ENCODE measurements at places on chromosomes 13 and 19.

DNA sequence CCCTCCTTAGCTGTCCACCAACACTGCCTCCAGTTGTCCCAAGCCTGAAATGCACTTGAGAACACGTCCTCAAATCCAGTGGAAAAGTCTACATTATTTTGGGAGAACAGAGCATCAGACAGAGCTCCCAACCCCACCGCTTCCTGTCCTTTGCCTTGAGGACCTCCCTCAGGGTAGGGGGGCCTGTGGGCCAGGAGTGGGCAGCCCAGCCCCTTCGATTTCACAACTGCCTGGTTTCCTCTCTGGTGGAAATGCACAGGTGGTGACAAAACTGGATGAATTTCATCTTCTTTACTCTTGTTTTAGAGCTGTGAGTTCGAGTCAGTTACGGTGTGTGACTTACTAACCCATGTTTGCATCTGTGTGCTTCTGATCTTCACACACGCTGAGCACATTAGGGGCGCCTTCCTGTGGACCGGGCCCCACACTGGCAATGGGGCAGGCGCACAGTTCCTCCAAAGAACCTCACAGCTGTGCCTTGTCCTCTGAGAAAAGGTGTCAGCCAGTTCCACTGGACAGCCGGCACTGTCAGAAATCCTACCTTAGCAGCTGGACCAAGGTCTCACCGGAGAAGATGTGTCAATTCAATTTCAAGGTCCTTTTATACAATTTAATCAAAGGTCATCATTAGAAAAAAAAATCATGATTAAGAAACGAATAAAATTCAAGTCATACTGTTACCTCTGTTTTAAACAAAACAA lies 80.2 kb downstream of the IRS2 start:
- DNase-seq: no peak

DNA sequence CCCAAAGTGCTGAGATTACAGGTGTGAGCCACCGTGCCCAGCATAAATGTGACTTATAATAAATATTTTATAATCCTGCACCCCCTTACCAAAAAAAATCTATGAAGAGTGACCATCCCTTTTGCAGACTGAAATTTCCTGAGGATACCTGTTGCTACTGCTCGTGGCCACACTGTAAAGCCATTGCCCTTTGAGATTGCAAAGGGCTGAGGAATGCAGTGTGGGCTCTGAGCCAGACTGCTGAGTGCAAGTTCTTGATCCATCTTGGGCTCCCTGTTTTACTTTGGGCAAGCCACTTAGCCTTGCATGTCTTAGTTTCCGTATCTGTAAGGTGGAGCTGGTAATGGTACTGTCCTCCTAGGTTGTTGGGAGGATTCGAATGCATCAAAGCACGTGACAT lies 23.4 kb downstream of the SIPA1L3 start:
- DNase-seq: no peak

- no peak for DNase-seq
Observed at GRCh38 chr13:34056733-34057258, 238.8 kb downstream of the RFC3 start.

- peak; percentile 38 for DNase-seq
Observed at GRCh38 chr13:91406619-91407018, 8.2 kb downstream of the GPC5 start.

DNA sequence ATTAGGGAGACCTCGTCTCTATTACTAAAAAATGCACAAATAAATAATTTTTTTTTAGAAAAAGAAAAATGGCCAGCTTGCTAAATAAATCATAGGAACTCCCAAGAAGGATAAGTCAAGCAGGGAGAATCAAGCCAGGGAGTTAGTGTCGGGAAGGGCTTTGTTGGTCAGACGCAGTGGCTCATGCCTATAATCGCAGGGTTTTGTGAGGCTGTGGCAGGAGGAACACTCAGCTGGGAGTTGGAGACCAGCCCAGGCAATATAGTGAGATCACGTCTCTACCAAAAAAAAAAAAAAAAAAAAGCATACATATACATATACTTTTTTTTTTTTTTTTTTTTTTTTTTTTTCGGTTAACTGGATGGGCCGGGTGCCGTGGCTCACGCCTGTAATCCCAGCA lies 9.0 kb downstream of the NACC1 start:
- no peak for DNase-seq

DNA sequence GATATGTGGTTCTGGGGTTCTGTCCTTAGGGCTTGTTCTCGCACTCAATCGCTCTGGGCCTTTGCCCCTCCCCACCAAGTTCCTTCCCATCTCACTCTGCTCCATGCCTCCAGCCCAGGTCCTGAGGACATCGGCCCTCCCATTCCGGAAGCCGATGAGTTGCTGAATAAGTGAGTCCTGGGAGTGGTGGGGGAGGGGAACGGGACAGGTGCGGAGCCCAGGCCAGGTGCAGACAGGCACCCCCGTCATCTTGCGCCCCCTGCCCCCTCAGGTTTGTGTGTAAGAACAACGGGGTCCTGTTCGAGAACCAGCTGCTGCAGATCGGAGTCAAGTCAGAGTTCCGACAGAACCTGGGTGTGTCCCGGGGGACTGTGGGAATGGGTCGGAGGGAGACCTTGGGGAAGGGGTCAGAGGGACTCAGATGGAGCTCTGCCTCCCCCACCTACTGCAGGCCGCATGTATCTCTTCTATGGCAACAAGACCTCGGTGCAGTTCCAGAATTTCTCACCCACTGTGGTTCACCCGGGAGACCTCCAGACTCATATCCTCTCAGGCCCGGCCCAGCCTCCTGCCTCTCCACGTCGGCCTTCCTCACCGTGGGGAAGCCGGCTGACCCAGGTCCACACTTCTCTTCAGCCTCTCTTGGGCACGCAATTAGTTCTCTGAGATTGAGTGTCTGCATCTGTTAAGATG lies 10.1 kb downstream of the FUZ start:
- DNase-seq: no peak

DNA sequence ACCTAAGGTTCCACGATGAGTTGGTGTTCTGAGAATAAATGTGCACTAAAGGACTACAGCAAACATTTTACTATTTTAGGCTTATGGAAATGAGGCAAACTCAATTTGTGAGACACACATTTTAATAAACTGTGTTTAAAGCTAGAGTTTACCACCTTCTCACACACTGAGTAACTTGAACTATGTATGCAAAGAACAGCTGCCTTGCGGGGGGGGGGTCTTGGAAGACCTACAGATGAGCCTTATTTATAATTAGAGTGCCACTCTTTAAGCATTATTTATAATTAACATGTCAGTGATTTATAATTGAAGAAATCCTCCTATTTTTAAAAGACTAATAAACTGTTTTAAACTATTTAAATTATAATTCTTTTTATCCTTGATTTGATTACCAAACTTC lies 300.4 kb downstream of the DLEU7 start:
- no peak for DNase-seq

DNA sequence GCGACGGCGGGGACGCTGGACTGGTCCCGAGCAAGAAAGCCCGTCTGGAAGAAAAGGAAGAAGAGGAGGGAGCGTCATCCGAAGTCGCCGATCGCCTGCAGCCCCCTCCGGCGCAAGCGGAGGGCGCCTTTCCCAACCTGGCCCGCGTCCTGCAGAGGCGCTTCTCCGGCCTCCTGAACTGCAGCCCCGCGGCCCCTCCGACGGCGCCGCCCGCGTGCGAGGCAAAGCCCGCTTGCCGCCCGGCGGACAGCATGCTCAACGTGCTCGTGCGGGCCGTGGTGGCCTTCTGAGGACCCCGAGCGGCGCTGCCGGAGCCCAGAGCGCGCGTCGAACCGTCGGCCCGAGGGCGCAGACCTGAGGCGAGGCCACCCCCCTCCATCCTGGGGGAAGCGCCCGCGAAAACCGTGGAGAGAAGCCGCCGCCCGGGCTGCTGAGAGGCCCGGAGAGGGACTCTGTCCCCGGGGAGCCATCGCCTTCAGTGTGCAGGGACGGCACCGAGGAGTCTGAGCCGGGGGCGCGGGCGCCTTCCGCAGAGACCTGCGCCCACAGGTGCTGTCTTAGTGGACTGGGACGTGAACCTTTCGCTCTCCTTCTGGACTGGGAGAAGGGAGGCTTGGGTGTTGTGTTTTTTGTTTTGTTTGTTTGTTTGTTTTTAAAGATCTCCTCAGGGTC lies 3.5 kb downstream of the IER2 start:
- DNase-seq: no peak

- no peak for DNase-seq
Observed at GRCh38 chr13:54593504-54593903, 1564.9 kb downstream of the OLFM4 start.

GRCh38 chr13:51158880-51159518 lies 47.9 kb upstream of the C13orf42 start:
- no peak for DNase-seq

DNA sequence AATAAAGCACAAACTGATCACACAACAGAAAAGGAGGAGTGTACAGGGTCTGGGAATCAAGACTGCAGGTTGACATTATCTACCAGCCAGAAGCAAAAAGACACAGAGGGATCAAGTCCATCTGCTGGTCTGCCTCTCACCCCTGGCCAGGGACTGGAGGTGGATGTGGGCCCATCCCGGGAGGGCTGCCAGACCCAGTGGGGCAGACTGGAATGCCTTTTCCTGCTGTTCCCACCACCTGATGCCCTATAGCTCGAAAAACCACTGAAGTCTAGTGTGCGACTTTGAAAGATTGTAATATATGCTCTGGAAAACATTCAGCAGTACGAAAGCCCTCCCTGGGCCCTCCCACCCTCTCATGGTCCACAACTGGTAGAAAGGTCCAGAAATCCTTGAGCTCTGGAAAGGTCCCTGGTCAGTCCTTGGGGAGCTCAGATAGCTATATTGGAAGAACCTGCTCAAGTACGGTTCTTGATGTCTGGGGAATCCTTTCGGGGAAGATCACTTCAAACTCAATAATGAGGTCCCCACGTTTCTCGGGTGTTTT lies 2.6 kb downstream of the DNAJB1 start:
- DNase-seq: no peak

- peak; percentile 84 for DNase-seq
Observed at GRCh38 chr19:12801466-12802266, at the start of the genes PRDX2 and THSD8. Gene PRDX2, minus strand, starts transcription at chr19:12801800. Its CDS starts 539 bp downstream, at chr19:12801261. Gene THSD8, plus strand, starts transcription at chr19:12802069. Its CDS starts 3 bp downstream, at chr19:12802072.

- no peak for DNase-seq
Observed at GRCh38 chr19:45469945-45470761, 2.4 kb downstream of the FOSB start.

GRCh38 chr19:47231215-47232054 lies 436 bp upstream of the BBC3 start:
- DNase-seq: peak; percentile 94

DNA sequence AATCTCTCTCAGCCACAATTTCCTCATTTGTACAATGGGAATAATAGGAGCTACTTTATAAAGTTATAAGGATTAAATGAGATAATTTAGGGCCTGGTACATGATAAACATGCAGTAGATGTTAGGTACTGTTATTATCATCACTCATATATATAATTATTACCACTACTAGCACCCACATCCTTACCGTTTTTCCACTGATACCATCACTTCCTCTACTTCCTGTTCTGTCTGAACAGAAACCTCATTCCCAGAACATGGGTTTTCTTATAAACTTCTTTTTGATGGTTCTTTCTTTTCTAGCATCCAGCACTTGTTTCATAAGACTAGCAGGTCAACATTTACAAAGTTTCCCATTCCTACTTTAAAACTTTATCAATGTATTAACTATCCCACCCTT lies 6.3 kb downstream of the CDADC1 start:
- no peak for DNase-seq

- no peak for DNase-seq
Observed at GRCh38 chr13:43364210-43365038, 341.0 kb downstream of the DNAJC15 start.

GRCh38 chr19:2035590-2035991 lies 15.5 kb downstream of the MKNK2 start:
- no peak for DNase-seq

- DNase-seq: no peak
Observed at GRCh38 chr19:58394821-58395219, 636 bp upstream of the RNF225 start.

DNA sequence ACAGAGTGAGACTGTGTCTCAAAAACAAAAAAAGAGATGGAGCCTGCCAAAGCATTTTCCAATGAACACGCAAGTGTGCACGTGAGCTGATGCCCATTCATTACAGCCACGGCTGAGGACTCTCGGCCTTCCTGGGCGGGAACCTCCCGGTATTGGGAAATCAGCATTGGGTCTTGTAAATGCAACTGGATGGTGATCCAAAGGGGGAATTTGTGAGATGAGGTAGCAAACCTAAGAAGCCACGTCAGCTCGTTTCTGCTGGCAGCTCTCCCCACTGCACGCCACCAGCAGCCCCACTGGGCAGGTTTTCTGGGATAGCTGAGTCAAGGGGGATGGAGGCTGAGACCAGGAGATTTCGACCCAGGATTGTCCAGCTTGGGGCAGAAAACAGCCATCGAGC lies 11.5 kb downstream of the C13orf46 start:
- no peak for DNase-seq

DNA sequence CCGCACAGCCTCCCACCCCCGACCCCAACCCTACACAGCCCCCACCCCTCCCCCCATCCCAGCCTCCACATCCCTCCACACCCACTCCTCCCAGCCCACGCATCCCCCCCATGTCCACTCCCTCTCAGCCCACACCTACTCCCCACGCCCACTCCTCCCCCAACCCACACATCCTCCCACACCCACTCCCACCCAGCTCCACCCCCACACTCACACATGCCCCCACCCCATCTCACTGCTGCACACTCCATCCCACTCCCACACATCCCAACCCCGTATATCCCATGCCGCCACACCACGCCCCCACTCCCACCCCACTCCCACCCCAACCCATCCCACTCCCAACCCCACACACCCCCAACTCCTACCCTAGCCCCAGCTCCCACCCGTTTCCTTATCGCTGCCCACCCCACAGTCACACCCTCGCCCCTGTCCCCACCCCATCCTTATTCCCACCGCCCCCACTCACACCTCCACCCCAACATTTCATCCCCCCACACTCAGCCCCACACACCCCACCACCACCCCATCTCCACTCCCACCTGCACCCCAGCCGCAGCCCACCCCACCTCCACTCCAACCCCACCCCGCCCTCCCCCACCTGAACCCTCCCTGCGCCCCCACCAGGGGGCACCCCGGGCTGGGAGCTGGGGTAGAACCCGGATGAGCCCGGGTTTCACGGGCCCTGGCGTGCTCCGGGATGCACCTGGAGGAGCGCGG lies 809 bp downstream of the TDRD12 start:
- no peak for DNase-seq

DNA sequence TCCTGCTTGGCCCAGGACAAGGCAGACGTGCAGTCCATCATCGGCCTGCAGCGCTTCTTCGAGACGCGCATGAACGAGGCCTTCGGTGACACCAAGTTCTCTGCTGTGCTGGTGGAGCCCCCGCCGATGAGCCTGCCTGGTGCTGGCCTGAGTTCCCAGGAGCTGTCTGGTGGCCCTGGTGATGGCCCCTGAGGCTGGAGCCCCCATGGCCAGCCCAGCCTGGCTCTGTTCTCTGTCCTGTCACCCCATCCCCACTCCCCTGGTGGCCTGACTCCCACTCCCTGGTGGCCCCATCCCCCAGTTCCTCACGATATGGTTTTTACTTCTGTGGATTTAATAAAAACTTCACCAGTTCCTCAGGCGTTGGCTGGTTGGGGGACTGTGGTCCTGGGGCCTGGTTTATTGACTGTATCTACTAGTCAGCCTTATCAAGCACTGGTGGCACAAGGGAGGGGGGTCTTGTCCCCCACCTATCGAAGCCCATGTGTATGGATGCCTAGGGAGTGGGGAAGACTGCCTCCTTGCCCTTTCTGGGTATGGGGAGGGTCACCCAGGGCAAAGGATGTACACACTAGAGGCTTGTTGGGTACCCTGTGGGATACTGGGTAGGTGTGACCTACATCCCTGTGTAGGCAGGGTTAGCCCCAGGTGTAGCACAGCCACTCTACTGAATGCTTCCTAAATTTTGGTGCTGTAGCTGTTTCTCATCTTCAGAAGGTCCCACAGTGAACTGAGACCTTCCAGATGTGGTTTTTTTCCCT lies 4.4 kb downstream of the CHMP2A start:
- DNase-seq: no peak

Data from hematopoietic multipotent progenitor cell treated with erythropoietin and hydrocortisone succinate and interleukin-3 and kit ligand, for 17 days (in vitro differentiated cells).